ENCODE measurements at places on chromosomes 1 and 21.
A peak's percentile ranks its signal among the peaks of the same experiment; 100 is the strongest.

DNA sequence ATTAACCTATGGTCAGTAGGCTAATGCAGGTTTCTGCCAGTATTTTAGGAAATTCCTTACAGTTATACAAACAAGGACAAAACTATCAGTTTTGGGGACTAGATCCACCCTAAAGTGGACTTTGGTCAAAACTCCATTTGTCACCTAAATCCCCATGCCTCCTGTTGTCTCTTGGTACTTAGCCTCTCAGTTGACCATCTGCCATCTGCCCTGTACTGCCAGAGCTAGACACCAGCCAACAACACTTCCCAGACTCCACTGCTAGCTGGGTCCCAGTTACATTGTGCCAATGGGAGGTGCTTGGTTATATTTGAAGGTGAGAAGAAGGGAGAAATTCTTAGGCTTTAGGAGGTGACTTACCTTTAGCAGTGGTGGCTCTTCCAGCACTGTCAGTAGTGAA, 17.0 kb upstream of the BSDC1 start:
- no peak for DNase-seq

GRCh38 chr1:225933072-225933471, 7.9 kb downstream of the LEFTY2 start:
- peak; percentile 37 for DNase-seq

- no peak for DNase-seq
These were observed 27.2 kb upstream of the TSPEAR start for GRCh38 chr21:44738621-44739020.

DNA sequence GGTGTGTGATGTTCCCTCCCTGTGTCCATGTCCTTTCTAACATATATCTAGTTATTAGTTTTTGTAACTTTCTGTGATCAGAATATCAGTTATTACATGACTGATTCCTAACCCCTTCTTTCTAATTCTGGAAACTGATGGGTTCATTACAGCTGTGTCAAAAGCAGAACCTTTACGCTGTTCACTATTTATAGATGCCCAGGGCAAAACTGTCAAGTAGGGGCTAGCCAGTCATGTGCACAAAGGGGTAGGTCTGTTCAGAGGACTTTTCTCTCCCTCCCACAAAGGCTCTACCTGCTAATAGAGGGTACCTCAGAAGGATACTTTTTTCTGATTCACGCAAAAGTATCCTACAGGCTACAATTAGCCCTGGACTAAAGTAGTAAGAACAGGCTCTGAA, 79.2 kb downstream of the NRDC start:
- DNase-seq = no peak

GRCh38 chr1:88529581-88529980, 154.5 kb upstream of the PKN2 start:
- no peak for DNase-seq

DNA sequence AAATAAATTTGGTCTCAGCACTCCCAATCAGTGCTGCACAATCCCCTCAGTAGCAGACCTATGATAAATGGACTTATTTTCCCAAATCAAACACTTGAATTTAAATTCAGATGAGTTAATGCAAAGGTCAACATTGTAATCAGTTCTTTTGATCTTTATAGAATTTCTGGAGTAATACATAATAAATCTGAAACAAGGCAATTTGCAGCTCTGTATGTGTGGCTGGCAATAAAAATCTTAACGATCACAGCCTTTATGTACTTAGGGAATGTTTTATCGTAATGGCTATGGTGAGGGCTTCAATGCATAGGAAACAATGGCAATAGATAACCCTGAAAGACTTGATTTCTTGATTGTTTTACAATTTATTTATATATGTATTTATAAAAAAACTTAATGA, 91.4 kb downstream of the GPATCH2 start:
- DNase-seq = no peak

DNA sequence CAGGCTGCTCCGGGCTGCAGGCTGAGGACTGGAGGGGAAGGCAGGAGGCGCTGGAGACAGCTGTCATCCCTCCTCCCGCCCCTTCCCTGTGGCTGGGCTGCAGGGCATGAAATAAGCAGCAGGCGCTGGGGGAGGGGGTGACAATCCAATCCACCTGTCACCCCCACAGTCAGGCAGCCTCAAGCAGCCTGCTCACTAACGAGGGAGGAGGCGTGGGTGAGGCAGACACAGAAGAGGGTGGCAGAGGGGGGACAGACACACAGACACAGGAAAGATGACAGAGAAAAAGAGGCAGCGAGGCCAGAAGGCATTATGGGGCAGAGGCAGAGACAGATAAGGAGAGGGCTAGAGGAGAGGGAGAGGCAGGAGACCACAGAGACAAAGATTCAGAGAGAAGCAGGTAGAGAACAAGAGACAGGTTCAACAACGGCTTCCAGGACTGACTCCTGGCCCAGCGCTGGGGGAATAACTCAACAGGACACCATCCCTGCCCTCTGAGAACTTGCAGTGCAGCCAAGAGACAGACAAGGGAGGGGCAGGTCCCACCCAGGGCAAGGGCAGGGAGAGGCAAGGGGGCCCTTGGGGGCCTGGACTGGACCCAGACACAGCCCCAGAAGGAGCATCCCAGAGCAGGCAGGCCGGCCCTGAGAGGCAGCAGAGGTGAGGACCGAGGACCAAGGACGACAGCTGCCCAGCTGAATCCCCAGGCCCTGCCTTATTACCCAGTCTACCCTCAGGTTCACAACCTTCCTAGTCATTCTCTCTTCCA, 11.2 kb downstream of the MEF2D start:
- DNase-seq = no peak

GRCh38 chr1:2603521-2604155, 17.1 kb downstream of the PRXL2B start:
- no peak for DNase-seq

GRCh38 chr21:29105218-29105617, 25.2 kb upstream of the MAP3K7CL start:
- DNase-seq = no peak

DNA sequence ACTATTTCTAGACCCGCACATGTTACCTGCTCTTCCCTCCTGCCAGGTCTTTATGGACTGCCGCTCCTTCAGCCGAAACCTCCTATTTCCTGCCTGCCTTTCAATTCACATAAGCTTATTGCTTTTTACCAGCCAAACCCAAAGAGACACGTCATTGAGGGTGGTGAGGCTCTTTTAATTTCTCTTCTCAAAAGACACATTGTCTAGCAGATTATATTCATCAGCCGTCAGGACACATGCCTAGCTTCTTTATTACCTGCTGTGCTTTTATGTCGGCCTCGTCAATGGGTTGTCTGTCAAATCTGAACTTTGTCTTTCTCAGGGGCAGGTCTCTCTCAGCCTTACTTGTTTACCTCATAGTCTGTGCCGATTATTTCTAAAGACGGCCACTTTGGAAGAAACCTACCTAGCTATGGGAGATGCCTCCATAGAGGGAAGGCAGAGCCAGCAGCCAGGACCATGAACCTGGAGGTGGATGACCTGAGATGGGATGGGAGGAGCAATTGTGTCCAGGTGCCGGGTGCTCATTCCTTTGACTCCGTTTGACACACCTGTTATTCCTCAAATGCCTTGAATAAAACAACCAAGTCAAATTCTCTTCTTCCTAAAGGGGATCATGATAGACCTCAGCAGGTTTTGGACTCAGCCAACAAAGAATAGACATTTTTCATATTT, 42.0 kb downstream of the ZBTB18 start:
- no peak for DNase-seq

- peak; percentile 54 for DNase-seq
These were observed 636 bp downstream of the INTS3 start for GRCh38 chr1:153728305-153729066.

DNA sequence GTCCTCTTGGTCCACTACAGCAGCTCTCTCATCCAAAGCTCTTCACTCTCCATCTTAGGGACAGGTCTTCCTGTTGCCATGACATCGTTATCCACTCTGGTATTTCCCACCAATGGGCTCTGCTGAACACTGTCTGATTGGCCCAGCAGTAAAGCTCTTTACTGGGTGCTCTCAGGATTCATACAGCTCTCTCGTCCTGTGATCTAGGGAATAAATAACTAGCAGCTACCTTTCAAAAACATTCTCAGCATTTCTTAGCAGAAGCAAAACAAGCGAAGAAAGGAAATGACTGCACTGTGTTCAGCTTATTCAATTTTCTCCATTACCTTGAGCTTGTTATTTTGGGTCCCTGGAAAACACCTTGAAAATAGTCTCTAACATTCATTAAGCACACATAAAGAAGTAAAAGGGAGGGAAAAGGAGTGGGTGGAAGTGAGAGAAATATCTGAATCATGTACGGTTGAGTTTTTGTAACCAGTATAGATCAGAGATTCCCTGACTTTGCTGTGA, 163.4 kb upstream of the SGIP1 start:
- no peak for DNase-seq

DNA sequence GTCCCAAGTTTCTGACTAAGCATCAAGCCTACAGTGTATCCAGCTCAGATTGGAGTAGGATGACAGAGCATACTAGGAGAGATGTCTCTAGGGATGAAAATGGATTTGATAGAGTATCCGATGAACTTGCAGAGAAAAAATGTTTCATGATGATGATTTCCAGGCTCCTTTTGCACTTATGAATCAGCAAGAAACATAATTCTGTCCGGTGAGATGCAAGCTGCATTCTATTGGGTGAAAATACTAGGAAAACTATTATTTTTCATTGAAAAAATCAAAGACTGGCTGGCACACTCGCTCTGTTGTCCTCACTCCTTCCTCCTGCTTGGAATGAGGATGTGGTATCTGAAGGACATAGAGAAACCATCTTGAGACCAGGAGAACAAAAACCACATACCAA, 35.4 kb upstream of the RAB3GAP2 start:
- DNase-seq = peak; percentile 40

- no peak for DNase-seq
These were observed at the start of gene MEGF6 for GRCh38 chr1:3611170-3612019. MEGF6 (minus strand) TSS chr1:3611508; CDS start chr1:3611268, 240 bp downstream.

DNA sequence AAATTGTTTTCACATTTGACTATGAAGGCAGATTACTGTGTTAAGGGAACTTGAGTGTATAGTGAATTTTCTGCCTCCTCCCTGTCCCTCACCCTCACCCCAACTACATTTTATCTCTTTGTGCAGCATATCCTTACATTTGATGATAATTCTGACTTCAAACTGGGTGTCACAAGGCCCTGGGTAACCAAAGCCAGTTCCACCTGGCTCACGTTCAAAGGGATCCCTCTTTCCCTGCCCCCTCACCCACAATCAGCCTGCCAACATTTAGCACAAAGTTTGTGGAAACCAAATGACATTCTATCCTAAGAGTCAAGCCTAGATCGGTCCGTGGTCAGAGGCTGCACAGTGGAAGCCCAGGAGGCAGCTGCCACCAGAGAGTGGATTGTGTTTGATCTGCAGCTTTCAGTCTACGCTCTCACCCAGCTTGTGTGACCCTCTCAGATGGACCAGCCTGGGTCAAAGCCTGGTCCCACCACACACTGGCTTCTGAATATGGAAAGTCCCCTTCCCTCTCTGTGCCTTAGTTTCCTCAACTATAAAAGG, 10.3 kb downstream of the KIAA0040 start:
- no peak for DNase-seq

GRCh38 chr21:8990326-8991087, 1530.9 kb upstream of the TPTE start:
- no peak for DNase-seq

- DNase-seq = no peak
These were observed 35.3 kb downstream of the LDLRAD1 start for GRCh38 chr1:53982763-53983104.

DNA sequence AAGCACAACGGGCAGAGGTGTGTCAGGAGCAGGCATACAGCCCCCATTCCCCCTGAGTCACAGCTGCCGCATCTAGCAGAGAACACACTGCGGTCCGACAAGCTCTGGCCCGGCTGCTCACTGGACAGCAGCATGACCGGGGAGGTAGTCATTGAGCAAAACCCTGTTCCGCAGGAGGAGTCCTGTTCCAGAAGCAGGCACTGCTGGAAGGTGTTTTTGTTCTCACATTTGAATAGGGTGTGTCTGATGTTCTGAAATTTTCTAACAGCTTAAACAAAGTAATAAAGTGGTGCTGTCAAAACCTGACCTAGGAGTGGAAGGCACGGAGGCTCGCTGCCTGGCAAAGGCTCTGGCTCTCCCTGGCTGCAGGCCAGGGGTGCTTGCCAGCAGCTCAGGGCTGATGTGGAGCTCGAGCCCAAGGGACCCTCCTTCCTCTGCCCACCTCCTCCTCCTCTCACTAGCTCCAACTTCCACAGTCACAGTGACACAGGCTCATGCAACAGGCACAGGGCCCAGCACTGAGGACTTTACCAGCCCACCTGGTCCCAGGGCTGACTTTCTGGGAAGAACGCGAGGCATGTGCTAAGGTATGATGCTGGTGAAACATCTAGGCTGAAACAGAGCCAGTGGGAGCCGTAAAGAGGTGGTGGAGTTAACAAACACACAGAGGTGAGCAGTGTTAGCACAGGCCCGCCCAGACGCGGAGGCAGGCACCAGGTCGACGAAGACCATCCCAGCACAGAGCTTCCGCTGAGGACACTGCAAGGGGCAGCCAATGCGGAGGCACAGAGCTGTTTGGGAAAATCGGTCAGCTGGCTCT, 118.6 kb upstream of the IFFO2 start:
- no peak for DNase-seq

GRCh38 chr1:22835636-22836319, 125.1 kb downstream of the EPHB2 start:
- DNase-seq = peak; percentile 27

Measured in AG10803 (cell line).